ENCODE measurements at places on chromosomes 16 and 17.

GRCh38 chr17:64156670-64157069 lies 26.7 kb upstream of the ERN1 start:
- no peaks in the 10 kb centered on the region for H3K27me3 ChIP-seq
- no peak overlapping the region for H3K4me3 ChIP-seq
- no peak for DNase-seq
- peak overlapping the region; percentile 31 for H3K27ac ChIP-seq
- no peaks in the 10 kb centered on the region for H3K4me1 ChIP-seq

GRCh38 chr16:24151482-24151939 lies 104.6 kb upstream of the CACNG3 start:
- H3K4me1 ChIP-seq: no peaks in the 10 kb centered on the region
- no peak for DNase-seq
- H3K27ac ChIP-seq: no peak overlapping the region
- no peaks in the 10 kb centered on the region for H3K36me3 ChIP-seq
- no peaks in the 10 kb centered on the region for H3K27me3 ChIP-seq

DNA sequence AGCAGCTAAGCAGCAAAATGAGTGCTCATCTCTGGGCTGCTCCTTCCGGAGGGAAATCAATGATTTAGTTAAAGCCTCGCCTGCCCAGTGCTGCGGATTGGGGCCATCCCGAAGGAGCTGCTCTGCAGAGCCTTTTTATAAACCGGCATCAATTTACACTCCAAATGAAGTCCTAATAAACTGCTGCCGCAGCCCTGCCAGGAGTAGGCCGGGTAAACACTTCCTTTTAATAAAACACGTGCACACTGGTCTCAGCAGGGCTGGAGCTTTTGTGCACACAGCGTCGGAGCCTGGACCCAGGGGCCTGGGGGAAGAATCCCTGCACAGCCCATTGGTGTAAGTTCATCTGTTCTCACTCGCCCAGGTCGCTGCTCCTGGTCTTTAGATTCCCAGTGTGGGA lies 79.6 kb upstream of the HS3ST2 start:
- H3K4me1 ChIP-seq: no peaks in the 10 kb centered on the region
- H3K27ac ChIP-seq: no peak overlapping the region
- no peaks in the 10 kb centered on the region for H3K36me3 ChIP-seq
- DNase-seq: no peak
- no peak overlapping the region for H3K4me3 ChIP-seq

DNA sequence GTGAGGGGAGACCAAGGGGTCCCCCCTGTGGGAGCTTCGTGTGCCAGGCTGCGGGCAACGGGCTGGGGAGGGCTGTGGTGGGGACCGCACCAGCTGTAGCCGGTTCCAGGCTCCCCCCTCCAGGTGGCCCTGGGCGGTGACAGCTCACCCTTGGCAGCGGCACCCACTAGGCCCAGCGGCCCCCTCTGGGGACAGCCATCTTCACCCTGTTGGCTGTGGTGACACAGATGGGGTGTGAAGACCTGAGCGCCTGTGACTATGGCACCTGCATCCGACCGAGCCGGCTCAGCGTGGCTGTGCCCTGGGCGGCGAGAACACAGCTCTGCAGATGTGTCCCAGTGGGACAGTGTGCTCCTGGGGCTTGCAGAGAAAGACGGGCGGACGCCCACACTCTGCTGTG lies 1.1 kb upstream of the C1QTNF8 start:
- no peaks in the 10 kb centered on the region for H3K36me3 ChIP-seq
- peak overlapping the region; percentile 96 for H3K27ac ChIP-seq
- H3K4me1 ChIP-seq: peaks cover 52% of the 10 kb centered on the region
- no peaks in the 10 kb centered on the region for H3K27me3 ChIP-seq
- DNase-seq: no peak
- H3K4me3 ChIP-seq: no peak overlapping the region

DNA sequence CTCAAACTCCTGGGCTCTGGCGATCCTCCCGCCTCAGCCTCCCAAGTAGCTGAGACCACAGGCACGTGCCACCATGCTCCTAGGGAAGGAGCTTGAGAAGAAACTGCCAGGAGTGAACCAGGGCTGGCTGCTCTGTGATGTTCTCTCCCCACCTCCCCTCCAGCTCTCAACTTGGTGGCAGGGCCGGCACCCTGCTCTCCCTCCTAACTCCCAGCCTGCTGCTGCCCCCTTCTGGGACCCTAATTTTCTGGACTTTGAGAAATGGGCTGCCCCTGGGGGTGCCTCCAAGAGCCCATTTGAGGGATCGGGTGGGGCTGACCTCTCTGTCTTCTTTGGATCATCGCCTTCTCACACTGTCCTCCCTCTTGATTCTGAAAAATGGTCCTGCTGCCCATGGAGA lies 14.9 kb upstream of the STAT3 start:
- peaks cover 53% of the 10 kb centered on the region for H3K4me1 ChIP-seq
- H3K27me3 ChIP-seq: no peaks in the 10 kb centered on the region
- H3K36me3 ChIP-seq: peaks cover 17% of the 10 kb centered on the region
- no peak overlapping the region for H3K4me3 ChIP-seq
- H3K27ac ChIP-seq: peak overlapping the region; percentile 31
- DNase-seq: no peak

GRCh38 chr16:57838161-57838560 lies 35.9 kb upstream of the KIFC3 start:
- H3K36me3 ChIP-seq: no peaks in the 10 kb centered on the region
- no peak for DNase-seq
- no peaks in the 10 kb centered on the region for H3K4me1 ChIP-seq
- peaks cover 10% of the 10 kb centered on the region for H3K27me3 ChIP-seq

DNA sequence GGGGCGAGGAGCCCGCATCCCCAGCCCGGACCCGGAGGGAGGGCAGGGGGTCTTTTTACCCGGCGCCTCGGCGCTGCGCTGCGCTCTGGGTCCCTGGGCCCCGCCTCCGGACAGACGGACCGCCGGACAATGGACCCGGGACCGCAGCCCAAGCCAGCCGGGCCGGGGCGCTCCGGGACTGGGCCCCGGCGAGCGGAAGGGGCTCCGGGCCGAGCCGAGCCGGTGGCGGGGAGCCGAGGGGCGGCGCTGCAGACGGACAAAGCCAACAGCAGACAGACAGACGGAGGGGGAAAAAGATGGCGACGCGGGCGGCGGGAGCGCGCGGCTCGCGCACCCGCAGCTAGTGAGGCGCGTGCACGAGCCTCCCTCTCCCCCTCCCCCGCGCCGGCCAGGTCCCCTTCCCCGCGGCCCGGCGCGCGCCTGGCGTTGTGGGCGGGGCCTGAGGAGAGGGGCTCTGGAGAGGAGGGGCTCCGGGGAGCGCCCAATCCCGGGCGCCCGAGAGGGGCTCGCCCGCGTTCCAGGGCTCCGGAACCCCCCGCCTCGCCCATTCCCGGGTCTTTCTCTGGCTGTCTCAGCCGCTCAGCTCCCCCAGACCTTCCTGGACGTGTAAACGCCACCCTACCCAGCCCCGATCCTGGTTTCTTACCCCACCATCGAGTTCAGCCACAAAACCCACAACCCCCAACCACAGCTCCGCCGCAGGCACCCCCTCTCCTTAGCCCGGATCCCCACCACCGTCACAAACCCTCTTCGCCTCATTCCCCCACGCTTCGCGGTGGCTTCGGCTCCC lies at the start of gene ZNF821:
Gene ZNF821, minus strand, starts transcription at position 334 of the 790 bp plus-strand sequence. CDS start 4,236 bp downstream, outside the sequence.
- peak; percentile 83 for DNase-seq
- no peaks in the 10 kb centered on the region for H3K4me1 ChIP-seq
- no peaks in the 10 kb centered on the region for H3K27me3 ChIP-seq
- peak within 1 kb of the TSS; percentile 92 for H3K27ac ChIP-seq
- H3K4me3 ChIP-seq: peak within 1 kb of the TSS; percentile 82

DNA sequence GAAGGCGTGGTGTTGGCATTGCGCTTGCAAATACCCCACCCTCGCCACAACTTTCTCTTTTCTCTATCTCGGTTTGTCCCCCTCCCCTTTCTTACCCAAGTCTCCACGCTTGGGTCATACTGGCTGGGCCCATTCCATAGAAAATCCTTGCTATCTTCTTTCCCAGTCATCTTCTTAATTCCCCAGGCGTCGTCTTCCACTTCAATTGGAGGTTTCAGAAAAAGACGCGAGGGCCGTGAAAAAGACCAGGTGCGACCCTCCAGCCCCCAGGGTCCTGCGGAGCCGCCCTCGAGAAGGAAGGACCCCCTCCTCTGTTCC lies 8.3 kb downstream of the IRX5 start:
- H3K36me3 ChIP-seq: no peaks in the 10 kb centered on the region
- no peak overlapping the region for H3K27ac ChIP-seq
- no peak overlapping the region for H3K4me3 ChIP-seq
- H3K4me1 ChIP-seq: no peaks in the 10 kb centered on the region
- DNase-seq: no peak

GRCh38 chr17:20271011-20271610 lies 196.2 kb downstream of the LGALS9B start:
- no peak overlapping the region for H3K4me3 ChIP-seq
- H3K4me1 ChIP-seq: peaks cover 15% of the 10 kb centered on the region

DNA sequence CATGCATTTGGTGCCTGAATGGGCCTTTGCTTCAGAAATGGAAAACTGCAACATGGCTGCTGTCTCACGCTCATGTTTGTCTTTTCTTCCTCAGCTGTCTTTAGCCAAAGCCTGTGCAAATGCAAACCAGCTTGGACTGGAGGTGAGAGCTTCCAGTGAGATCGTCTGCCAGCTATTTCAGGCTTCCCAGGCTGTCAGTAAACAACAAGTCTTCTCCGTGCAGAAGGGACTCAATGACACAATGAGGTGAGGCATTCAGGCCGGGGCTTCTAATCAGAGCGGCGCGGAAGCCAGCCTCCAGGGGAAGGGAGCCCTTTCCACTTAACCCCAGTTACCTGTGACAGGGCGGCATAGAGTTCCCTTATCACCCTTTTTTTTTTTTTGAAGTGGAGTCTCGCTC lies 14.3 kb downstream of the CCNF start:
- no peak for DNase-seq
- no peak overlapping the region for H3K4me3 ChIP-seq
- H3K36me3 ChIP-seq: peaks cover 4% of the 10 kb centered on the region
- no peaks in the 10 kb centered on the region for H3K4me1 ChIP-seq

- DNase-seq: no peak
- no peaks in the 10 kb centered on the region for H3K4me1 ChIP-seq
- H3K27me3 ChIP-seq: no peaks in the 10 kb centered on the region
- no peak overlapping the region for H3K4me3 ChIP-seq
- H3K27ac ChIP-seq: peak overlapping the region; percentile 94
- peaks cover 51% of the 10 kb centered on the region for H3K36me3 ChIP-seq
Measured at GRCh38 chr17:40095944-40096791, 4.2 kb downstream of the NR1D1 start.

Measured in tibial artery (tissue), 4 donors.